Activated CD8-positive, alpha-beta memory T cell treated with anti-CD3 and anti-CD28 coated beads for 24 hours (primary cell): ENCODE measurements at places on chromosomes 5 and 9.

GRCh38 chr5:100900142-100900795 is 2.8 kb downstream of the ST8SIA4 start:
- DNase-seq: peak; percentile 89

- DNase-seq: no peak
Observed at GRCh38 chr5:147403651-147404640, 105.9 kb downstream of the DPYSL3 start.

- DNase-seq: no peak
Observed at GRCh38 chr9:135746565-135746964, 44.6 kb downstream of the KCNT1 start.

- DNase-seq: no peak
Observed at GRCh38 chr5:76592692-76593091, 30.5 kb downstream of the F2RL2 start.

DNA sequence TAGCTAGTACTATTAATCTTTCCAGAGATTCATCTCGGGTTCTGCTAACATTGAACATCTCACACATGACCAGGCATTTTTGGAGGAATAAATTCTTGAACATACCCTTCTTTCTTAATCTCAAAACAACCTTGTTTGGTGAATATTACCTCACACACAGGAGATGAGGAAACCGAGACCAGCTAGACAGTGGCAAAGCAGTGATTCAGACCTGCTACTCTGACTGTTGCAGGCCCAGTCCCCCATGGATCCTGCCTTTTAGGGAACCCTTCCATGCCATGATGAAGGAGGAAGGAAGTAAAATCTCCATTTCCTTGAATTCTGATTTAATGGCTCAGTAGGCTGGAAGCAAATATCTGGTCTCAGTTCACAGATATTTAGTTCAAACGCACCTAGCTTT is 2.6 kb downstream of the PCSK5 start:
- DNase-seq: no peak

- no peak for DNase-seq
Observed at GRCh38 chr9:36297798-36298197, 39.5 kb upstream of the GNE start.

- no peak for DNase-seq
Observed at GRCh38 chr9:91949392-91949945, 559 bp downstream of the ROR2 start.

DNA sequence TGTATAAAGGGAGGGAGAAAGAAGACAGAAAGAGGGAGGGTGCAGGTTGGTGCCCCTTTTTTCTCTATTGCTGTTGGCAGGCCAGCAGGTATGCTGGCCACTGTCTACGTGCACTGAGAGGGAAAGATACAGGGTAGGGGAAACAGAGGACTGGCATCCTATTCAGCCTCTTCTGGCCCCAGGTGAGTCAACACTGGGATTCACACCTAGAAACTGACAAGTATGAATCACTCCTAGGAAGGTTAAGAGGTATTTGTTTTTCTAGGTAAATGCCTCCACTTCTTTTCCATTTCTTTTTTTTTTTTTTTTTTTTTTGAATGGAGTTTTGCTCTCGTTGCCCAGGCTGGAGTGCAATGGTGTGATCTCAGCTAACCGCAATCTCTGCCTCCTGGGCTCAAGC is 2.8 kb upstream of the UBAP1 start:
- DNase-seq: no peak

DNA sequence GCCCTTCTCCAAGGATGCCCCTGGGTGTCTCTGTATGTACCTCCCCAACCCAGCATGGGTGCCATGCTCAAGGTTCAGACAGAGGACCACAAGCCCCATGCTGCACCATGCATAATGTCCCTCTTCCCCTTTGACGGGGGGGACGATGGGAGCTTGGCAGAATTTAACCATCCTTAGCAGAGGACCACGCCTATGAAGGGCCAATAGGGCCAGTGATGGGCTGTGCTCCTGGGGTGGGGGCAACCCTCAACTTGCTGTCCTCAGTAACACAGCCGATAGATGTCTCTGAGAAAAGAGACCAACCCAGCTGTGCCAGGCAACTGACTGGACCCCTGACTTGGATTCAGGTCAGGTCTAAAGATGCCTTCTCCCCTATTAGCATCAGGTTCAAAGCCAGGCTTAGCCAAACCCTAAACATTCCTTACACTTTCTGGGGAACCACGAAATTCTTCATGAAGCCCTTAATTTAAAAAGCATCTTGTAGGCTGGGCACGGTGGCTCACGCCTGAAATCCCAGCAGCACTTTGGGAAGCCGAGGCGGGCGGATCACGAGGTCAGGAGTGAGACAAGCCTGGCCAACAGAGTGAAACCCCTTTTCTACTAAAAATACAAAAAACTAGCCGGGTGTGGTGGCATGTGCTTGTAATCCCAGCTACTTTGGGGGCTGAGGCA is 20.7 kb upstream of the JADE2 start:
- no peak for DNase-seq

DNA sequence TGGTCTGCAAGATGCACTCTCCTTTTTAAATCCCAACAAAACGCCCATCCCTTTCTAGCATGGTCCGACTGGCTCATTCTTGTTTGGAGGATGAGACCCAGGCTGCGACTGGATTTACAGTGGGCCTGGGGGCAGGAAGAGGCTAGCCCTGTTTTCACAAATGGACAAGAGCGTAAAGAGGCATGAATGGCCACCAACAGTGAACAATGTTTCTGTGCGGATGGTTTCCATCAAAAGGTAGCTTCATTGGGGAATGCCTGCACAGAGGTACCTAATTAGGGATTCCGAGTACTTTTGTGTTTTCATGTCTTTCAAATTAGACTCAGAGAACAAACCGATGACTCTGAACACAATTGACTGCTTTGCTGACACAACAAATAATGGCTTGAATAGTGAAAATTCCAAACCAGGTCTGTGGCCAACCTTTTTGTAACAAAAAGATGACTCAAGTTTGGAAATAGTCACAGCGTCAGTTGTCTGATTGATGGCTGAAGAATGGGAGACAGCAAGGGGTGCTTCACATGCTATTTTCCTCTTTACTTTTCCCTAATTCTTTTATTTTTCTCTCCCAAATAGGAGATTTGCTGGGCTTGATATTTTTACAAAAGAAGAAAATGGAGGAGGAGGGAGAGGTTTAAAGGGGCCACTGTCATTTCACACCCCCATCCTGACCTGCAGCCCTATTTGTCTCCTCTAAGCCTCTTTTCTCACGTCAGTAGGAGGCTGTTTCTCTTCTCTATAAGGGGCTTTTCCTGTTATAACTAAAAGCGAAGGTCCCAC is 208.1 kb upstream of the S1PR3 start:
- peak; percentile 24 for DNase-seq

DNA sequence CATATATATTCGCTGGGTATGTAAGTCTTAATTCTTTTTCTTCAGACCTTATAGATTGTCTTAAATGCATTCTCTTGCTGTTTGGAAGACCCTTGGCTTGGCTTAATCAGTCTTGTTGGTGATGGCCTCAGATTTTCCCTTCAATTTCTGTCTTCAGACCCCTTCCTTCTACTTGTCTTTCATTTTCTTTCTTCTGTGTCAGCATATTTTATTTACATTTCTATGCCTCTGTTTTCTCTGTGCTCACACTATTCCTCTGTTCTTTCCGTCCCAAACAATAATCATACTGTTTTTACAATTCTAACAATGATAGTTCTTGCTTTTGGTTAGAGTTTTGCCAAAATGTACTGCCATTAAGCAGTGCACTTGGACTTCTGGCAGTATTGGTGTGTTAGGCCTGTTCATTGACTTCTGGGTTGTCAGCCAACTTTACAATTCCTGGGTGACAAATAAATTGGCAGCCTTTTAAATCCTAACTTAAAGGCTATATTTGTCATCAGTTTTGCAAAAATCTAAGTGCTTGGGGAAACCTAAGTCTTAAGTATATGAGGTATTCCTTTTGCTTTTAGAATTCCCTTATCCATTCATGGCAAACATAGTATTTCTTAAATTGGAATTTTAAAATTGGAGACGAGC is 8.0 kb downstream of the SRFBP1 start:
- no peak for DNase-seq

DNA sequence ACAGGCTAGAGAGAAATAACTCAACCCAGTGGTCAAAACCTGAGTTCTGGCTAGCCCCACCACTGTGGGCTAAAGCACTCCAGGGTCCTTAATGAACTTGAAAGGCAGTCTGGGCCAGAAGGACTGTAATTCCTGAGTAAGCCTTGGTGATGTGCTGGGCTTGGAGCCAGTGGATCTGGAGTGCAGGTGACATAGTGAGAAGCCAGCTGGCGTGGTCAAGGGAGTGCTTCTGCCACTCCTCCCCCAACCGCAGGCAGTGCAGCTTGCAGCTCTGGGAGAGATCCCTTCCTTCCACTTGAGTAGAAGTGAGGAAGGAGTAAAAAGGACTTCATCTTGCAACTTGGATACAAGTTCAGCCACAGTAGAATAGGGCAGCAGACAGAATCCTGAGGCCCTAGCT is 424.0 kb downstream of the CDH18 start:
- no peak for DNase-seq

DNA sequence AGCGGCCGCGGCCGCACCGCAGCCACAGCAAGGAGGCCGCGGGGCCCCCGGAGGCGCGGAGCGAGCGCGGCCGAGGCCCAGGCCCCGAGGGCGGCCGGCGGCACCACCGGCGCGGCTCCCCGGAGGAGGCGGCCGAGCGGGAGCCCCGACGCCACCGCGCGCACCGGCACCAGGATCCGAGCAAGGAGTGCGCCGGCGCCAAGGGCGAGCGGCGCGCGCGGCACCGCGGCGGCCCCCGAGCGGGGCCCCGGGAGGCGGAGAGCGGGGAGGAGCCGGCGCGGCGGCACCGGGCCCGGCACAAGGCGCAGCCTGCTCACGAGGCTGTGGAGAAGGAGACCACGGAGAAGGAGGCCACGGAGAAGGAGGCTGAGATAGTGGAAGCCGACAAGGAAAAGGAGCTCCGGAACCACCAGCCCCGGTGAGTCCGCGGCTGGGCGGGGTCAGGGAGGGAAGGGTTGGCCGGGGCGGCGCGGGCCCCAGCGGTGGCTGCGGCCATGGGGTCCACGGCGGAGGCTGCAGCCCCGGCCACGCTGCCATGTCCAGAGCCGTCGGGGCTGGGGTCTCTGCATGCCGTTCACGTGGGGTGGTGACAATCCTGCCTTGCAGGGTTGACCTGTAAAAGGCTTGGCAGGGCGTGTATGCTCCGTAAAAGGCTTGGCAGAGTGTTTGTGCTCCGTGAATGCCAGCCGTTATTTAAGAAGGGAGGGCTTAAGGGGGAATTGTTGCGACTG is 146.0 kb downstream of the CACNA1B start:
- DNase-seq: peak; percentile 53

- DNase-seq: no peak
Observed at GRCh38 chr9:122820490-122820845, 7.9 kb downstream of the PDCL start.

- no peak for DNase-seq
Observed at GRCh38 chr5:169732841-169733240, 95.8 kb downstream of the DOCK2 start.

DNA sequence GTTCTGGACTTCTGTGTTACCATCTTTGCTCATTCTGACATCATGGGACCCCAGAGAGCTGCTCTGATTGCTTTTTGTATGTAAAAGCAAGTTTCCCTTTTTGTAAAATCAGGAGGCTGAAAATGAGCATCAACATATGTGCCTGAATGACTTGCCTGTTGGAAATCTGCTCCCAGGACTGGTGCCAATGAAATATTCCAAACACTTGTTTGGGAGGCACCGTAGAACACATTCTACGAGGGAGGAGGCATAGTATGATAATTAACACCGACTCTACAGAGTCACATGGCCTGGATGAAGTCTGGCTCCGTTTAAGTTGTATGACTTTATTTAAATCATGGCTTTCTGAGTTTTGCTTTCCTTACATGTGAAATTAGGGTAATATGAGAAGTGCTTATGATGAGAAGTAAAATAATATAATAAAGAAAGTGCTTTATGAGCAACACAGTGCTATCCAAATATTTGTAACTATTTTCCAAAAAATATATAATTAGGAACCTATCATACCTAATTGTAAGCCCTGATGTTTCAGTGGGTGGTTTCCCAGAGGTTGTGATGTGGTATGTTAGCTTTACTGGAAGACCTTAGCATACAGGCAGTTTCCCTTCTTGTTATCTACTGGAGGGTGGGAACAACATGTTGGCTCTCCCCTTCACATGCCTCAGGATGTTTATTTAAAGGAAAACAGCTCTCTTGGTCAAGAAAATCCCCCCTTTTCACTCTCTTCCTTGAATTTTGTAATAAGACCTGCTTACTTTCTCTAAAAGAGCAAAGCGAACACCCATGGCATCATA is 238.1 kb downstream of the FBXL7 start:
- no peak for DNase-seq

DNA sequence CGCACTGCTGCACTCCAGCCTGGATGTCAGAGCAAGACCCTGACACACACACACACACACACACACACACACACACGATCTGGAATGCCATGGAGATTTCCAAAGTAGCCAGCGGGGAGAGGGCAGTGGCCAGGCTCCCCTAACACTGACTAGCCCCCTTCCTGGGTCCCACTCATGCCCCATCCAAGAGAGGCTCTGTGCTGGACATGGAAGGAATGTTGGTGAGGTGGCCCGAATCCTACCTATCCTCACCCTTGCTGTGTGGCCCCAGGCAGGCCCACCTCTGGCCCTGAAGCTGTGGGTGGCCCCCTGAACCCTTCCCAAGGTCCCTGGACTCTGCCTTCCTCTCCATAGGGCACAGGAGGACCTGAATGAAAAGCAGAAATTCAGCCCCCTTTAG is 7.3 kb downstream of the BRD3 start:
- DNase-seq: no peak

DNA sequence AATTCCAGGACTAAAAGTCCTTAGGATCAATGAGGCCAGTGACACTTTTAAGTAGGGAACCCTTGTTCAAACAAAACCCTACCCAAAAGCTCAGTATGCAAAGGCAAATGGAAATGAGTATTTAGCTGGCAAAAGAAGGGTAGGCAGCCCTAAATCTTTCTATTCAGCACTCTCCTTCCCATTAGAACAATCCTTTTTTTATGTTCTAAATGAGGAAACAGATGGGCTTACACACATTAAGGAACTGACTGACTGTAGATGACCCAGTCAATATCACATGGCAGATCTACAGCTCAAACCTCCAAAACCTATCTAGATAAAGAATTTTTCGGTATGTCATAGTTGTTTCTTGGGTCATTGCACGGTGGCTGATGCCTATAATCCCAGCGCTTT is 7.2 kb downstream of the CSNK1A1 start:
- DNase-seq: no peak

GRCh38 chr5:154506049-154506715 is 28.2 kb upstream of the HAND1 start:
- no peak for DNase-seq
